ENCODE measurements at places on chromosomes 3 and 15.

DNA sequence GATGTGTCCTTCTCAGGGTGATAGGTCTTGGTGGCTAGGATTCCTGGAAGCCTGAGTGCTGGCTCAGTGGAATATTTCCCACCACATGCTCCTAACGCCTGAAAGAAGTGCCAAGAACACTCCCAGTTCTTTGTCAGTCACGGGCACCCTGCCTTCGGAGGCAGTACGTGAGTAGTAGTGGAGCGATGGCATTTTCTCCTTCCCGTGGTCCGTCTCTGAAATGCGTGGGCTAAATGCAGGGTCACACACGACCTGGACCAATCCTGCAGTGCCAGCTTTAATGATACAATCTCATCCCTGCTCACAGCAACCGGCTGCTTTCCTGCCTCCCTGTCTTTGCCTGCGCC lies 14.5 kb downstream of the H1-8 start:
- no peak for DNase-seq

DNA sequence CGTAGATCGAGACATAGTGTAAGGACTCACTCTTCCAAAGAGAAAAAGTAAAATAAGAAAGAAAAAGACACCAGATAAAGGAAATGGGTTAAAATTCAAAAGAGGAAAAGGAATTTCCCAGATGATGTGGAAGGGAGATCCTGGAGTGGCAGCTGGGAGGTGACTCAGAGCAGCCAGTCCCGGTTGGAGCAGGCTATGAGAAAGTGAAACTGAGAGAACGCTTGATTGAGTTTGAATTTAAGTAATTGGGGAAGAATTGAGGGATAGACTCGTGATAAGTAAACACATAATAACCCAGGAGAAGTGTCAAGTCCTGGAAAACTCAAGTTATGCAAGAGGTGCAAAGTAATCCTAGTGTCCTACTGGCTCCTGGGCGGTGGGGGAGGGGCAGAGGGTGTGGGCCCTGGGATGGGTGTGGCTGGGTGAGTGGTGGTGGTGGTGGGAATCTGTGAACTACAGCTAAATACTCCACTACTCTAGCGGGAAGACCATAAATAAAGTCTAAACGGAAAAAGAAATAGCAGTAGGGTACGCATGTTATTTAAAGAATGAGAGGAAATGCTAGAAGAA lies 1.2 kb downstream of the PRR20G start:
- DNase-seq, result no peak

DNA sequence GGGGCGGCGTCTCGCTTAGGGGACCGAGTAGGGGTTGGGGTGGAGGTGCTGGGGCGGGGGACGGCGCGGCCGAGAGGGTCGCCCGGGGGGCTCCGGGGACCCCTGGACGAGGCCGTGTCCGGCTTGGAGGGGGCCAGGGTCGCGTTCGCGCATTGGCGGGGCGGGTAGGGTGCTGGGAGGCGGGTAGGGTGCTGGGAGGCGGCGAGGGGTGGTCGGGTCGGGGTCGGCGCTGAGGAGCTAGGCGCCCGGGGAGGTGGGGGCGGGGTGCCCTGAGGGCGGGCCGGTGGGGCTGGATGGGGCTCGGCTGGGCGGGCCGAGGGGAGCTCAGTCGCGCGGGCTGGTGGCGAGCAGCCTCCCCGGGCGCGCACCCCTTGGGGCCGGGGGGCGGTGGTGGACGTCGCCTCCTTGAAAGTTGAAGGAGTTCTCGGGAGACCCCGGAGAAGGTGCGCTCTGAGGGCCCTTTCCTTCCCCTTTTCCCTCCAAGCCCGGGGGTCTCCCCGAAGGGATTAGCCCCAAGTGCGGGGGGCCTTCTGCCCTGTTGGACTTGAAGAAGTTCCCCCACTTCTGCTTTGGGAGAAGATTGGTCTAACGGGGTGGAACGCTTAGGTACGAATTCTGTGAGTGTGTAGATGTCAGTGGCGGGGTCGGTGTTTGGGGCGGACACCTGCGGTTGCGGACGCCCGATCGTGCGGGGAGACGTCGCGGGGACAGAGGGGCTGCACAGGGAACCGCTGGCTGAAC lies 543 bp downstream of the MEF2A start:
- DNase-seq, result no peak

DNA sequence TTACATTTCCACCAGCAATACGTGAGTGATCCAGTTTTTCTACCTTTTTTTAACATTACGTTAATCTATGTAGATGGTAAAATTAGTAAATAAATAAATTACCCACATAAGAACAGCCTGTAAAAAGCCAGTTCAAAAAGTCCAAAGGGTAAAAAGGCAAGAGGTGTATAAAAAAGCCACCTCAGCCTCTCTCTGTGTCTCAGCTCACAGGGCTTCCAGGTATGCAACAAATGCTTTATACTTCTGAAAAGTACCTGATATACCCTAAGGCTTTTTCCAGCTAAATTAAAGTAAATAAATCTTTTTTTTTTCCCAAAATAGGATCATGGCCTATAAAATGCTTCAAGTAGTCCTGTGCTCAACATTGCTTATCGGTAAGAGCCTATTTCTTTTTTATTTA lies at the start of gene C3orf85:
TSS of gene C3orf85 (plus strand) at position 197 of the 400 bp plus-strand sequence. CDS start at position 326, 129 bp downstream.
- no peak for DNase-seq

GRCh38 chr15:31339558-31339895 lies 12.9 kb downstream of the KLF13 start:
- no peak for DNase-seq

- no peak for DNase-seq
Observed at GRCh38 chr15:60344987-60345386, 52.8 kb downstream of the ANXA2 start.

GRCh38 chr3:157045238-157045850 lies 114.6 kb downstream of the CCNL1 start:
- DNase-seq, result no peak

- DNase-seq, result no peak
Observed at GRCh38 chr3:40504636-40505430, 1.0 kb upstream of the ZNF620 start.

DNA sequence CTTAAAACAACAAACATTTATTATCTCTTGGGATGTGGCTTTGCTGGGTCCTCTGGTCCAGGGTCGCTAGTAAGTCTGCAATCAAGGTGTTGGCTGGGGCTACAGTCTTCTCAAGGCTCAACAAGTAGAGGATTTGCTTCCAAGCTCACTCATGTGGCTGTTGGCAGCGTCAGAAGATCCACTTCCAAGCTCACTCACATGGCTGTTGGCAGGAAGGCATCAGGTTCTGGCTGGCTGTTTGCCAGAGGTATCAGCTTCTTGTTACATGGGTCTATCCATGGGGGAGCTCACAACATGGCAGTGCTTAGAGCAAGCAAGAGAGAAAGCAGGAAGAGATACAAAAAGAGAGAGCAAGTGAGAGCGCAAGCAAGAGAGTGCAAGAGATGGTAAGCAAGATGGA lies 15.0 kb upstream of the BNC1 start:
- DNase-seq, result no peak

- DNase-seq, result no peak
Observed at GRCh38 chr3:149381173-149382100, 4.0 kb upstream of the TM4SF1 start.

- DNase-seq, result no peak
Observed at GRCh38 chr15:75195122-75195765, 6.4 kb upstream of the C15orf39 start.

GRCh38 chr3:7683426-7683825 lies 818.2 kb upstream of the LMCD1 start:
- no peak for DNase-seq

DNA sequence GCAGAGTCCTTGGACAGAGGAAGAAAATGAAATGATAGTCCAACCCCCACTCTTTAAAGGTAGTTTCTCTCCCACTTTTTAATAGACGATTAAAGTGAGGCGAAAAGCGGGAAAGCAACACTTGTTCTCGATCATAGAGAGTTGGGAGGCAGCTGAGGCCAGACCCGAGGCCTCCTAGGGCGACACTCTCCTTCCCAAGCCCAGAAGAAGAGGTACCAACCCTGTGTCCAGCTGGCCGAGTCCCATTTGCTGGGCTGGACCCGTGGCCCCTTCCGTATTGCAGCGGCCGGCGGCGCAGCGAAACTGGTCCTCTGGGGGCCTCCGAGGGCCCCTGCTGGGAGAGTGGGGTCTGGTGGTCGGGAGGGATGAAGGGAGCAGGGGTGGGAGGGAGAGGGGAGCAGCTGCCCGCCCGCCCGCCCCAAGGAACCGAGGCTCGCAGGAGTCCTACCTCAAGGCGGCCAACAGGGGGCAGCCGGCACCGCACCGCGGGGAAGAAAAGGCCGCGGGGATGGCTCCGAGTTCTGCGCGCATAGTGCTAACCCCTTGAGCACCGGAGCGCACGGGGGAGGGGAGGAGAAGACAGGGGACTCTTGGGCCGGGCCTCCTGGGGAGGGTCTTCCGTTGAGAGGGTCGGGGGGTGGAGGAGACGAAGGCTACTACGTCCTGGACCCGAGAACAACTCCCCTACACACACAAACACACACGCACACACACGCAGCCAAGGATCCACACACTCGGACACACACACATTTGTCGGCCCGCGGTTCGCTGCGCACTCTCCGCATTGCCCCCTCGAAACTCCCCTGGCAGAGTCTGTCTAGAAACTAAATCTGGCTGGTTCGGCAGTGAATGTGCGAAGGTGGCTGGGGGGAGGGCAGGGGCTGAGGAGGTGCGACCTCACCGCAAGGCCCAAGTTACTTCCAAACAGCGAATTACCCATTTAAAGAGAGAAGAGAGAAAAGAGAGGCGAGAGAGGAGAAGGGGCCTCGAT lies 2.0 kb downstream of the WNT5A start:
- DNase-seq, result no peak

DNA sequence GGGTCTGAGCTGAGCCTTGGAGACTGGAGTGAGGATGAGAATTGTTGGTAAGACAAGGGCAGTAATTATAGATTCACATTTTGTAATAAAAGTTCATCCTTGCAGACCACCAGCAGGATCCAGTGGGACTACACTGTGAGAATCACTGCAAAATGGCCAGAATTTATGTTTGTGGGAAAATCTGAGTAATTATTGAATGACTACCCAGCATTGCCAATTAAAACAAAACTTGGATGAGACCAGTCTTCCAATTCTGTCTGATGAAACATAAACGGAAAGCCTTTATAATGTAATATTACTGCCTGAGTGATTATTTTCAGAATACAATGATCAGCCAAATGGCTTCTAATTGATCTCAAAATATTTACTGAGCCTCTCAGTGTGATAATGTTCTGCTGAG lies 323.3 kb upstream of the C2CD4B start:
- no peak for DNase-seq

DNA sequence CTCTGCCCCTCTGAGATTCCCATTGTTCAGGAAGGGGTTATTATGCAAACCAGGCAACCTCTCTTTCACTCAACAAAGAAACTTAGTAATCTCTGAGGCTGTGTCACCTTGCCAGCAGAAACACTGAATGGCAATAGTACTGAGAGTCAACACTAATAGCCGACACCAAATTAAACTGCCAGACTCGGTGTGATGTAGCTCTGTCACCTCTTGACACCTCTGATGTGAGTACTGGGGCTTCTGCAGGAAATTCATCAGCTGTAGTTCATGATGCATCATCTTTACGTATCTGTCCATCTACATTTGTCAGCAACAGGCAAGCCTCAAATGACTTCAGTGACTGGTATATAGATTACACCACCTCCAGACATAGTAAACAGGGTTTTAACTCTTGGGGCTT lies 65.0 kb upstream of the ONECUT1 start:
- DNase-seq, result no peak

DNA sequence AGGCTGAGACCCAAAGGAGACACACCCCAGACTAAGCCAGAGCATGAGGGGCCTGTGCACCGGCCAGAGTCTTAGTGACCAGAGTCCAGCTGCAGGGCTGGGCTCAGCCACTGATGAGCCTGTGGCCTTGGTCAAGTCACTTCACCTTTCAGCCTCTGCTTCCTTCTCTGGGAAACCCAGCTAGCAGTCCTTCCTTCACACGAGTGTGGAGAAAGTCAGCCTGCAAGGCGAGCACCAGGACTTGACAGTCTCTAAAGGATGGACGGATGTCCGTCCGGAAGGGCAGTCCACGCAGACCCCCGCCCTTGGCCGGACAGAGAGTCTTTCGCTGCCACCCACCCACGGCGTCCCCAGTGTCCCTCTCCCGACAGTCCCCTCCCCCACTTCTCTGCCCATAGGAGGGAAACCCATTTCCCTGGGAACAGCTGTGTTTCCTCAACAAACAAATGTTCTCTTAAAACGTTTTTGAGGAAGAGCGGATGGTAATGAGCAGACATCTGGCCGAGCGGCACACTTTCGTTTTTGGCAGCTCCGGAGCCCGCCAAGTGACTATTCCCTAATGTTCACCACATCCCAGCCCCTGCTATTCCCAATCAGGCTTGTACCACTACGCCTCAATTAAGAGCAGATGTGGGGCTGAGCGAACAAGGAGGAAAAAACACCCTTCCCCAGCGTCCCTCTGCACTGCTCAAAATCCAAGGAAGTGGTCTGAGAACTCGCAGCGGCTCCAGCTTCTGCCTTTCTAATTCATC lies 129.1 kb upstream of the SMAD3 start:
- peak; percentile 15 for DNase-seq

DNA sequence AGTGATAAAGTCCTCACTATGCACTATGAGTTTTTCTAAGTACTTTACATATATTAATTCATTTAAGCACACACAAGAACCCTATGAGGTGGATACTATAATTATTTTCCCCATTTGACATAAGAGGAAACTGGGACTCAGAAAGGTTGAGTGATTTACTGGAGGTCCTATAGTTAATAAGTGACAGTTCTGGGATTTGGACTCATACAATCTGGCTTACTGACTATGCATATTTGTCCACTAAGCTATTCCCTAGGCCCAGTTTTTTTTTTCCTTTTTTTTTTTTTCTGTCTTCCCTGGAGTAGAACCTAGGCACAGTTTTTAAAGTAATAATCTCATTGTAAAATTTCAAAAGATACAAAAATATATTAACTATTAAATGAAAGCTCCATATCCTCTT lies 6.3 kb upstream of the RTP2 start:
- no peak for DNase-seq

GRCh38 chr3:127484601-127485388 lies 105.7 kb downstream of the TPRA1 start:
- DNase-seq, result no peak

- DNase-seq, result no peak
Observed at GRCh38 chr3:175456466-175456865, 597.3 kb downstream of the NAALADL2 start.

DNA sequence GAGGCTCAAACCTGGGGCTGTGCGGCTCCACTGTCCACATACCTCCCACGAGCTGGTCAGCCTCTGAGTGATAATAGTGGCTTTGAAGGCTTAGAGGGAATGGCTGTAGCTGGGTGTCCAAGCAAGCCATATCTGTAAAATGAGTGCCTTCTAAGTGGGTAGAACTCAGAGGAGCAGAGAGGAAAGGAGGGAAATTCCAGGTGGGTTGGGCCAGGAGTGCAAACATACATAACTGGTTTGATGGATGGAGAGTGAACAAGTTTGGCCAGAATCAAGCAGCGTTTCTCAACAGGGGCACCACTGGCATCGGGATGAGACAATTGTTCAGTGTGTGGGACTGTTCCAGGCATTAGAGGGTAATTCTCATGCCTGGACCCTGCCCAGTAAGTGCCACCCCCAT lies 91.1 kb downstream of the ASB7 start:
- no peak for DNase-seq

DNA sequence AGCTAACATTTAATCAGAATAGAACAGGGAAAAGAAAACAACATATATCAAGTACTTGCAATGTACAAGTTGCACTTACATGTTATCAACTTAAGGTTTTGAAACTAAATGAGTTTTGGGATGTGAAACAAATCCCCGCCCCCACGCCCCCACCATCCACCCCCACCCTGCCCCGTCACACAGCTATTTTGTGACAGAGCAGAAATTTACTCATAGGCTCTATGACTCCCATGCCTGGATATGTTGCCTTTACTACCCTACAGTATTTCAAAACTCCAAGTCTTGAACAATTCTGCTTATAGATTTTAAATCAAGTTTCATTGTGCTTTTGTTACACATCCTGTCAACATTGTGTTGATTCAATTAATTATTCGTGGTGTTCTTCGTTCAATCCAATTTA lies 18.1 kb upstream of the IL1RAP start:
- no peak for DNase-seq

GRCh38 chr3:120177707-120178306 lies 83.6 kb upstream of the GSK3B start:
- DNase-seq, result no peak
